ENCODE measurements at places on chromosomes 11 and 22.

- DNase-seq: no peak
These were observed 38.3 kb upstream of the MYH9 start for GRCh38 chr22:36425977-36426523.

GRCh38 chr22:46794067-46794466 is 31.6 kb downstream of the TBC1D22A start:
- no peak for DNase-seq

GRCh38 chr11:86477495-86478155 is 102.9 kb downstream of the CCDC81 start:
- DNase-seq: no peak

- DNase-seq: no peak
These were observed 19.2 kb downstream of the PRR5 start for GRCh38 chr22:44721213-44721612.

- DNase-seq: no peak
These were observed 20.8 kb downstream of the SHANK3 start for GRCh38 chr22:50693462-50693861.

DNA sequence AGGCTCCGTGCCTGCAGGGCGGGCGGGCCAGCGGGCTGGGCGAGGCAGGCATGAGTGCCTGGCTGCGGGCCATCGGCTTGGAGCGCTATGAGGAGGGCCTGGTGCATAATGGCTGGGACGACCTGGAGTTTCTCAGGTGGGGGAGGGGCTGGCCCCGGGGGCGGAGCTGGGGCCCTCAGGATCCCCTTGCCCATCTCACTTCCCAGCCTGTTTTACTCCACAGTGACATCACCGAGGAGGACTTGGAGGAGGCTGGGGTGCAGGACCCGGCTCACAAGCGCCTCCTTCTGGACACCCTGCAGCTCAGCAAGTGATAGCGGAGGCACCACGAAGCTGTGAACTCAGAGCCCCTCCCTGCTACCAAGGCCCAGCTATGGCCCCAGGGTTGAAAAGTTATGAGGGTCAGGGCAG is 5.9 kb downstream of the PHOX2A start:
- no peak for DNase-seq
